Adrenal gland (tissue), 19 donors: ENCODE measurements at places on chromosomes 12 and 14. TPM values are rescaled to one million over a fixed set of nuclear protein-coding genes. Genes with fewer than 3 reads are reported as not detected.

DNA sequence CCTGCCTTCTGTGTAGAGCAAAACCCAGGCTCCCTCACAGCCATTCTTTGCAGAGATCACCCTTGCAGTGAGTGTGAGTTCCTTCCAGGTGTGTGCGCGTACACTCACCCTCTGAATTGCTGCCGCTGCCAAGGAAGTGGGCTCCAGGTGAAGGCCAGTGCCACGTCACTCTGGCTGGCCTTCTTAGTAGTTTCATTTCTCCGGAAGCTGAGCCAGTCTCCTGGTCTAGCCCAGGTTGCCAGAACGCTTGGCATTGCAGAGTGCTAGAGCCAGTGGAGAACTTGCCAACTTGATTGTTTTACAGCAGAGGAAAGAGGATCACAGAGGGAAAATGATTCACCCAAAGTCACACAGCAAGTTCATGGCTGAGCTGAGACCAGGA, 11.0 kb downstream of the CBLN3 start:
- no peak overlapping the region for H3K27ac ChIP-seq
- no peaks in the 10 kb centered on the region for H3K27me3 ChIP-seq
- peaks cover 17% of the 10 kb centered on the region for H3K4me1 ChIP-seq
- H3K4me3 ChIP-seq: no peak overlapping the region
- peaks cover 23% of the 10 kb centered on the region for H3K36me3 ChIP-seq

DNA sequence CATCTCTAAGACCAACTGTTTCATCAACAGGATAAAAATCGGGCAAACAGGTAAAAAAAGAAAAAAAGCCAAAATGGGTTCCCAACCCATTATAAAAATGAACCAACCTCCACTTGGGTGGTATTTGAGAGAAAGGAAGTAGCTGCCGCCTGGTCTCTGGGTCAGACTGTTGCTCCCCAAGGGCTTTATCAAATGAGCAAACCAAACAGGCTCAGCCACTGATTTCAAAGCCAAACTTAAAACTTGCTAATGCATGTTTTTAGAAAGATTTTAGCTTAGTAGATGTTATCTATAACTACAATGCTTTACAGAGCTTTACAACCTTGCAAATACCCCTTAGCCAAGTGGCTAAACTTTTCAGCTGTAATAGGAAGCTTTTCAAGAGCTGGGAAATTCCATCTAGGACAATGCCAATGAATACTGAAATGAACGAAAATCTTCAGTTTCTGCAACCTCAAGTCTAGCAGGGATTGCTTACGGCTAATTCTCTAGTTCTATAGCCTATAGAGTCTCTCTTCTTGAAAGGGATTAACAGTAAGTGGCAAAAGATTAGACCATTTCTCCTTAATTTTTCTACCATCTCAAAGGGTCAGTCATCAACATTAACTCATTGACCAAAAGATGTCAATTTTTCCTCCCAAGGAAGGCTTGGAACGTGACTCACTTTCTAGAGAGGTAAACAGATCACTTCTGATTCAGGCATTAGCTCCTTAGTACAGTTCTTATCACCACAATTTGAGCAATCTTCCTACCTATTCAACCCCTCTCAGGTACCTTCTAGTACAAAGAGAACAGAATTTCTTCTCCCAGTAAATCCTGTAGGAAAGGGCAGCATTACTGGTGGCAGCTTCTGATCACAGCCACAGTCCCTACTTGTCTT, 4.2 kb downstream of the PPM1H start:
- H3K36me3 ChIP-seq: no peaks in the 10 kb centered on the region
- DNase-seq: no peak
- no peak overlapping the region for H3K4me3 ChIP-seq
- H3K4me1 ChIP-seq: peaks cover 12% of the 10 kb centered on the region
- no peaks in the 10 kb centered on the region for H3K27me3 ChIP-seq

DNA sequence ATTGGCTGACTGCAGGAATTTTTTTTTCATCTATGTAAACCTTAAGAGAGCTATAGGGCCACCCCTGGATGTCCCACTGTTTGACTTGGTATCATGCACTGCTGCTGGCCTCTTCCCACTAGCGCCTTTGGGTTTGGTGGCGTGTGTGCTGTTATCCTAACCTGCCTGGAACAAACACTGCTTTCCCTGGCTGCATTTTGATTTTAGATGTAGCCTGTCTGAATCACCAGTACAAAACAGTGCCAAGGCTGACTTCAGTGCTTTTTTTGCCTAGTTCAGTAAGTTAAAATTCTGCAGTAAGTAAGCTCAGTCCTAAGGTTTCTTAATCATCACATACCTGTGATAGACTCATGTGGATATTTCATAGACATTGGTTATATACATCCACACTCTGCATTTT, 99.2 kb downstream of the EML1 start:
- no peak overlapping the region for H3K4me3 ChIP-seq
- no peaks in the 10 kb centered on the region for H3K4me1 ChIP-seq
- no peak overlapping the region for H3K27ac ChIP-seq
- no peaks in the 10 kb centered on the region for H3K36me3 ChIP-seq

GRCh38 chr12:19726122-19726521, 286.8 kb downstream of the AEBP2 start:
- H3K27ac ChIP-seq: no peak overlapping the region
- no peaks in the 10 kb centered on the region for H3K36me3 ChIP-seq
- H3K27me3 ChIP-seq: no peaks in the 10 kb centered on the region
- H3K4me1 ChIP-seq: no peaks in the 10 kb centered on the region
- no peak for DNase-seq
- H3K4me3 ChIP-seq: no peak overlapping the region

DNA sequence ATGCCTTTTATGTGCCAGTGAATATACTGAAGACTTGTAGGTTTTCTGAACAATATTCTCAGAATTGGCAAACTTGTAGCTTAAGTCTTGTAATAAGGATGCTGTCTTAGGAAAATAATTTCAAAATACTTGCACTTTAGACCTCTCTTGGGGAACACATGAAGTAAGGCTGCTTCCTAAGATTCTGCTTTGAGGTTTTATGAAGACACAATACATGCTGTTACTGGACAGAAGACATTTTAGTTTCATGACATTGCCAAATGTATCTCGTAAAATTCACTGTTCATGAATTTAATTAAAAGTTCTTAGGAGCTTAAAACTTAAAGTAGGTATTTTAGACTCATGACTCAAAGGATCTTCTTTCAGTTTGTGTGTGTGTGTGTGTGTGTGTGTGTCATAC, 80.7 kb downstream of the RAD51B start:
- no peak for DNase-seq
- no peak overlapping the region for H3K27ac ChIP-seq
- no peaks in the 10 kb centered on the region for H3K27me3 ChIP-seq
- H3K4me1 ChIP-seq: no peaks in the 10 kb centered on the region
- no peak overlapping the region for H3K4me3 ChIP-seq

- H3K27me3 ChIP-seq: no peaks in the 10 kb centered on the region
- H3K4me1 ChIP-seq: no peaks in the 10 kb centered on the region
- H3K4me3 ChIP-seq: no peak overlapping the region
- DNase-seq: no peak
- no peak overlapping the region for H3K27ac ChIP-seq
Observed at GRCh38 chr12:1503281-1503711, 91.1 kb downstream of the FBXL14 start.

GRCh38 chr12:119301379-119301778, 33.1 kb upstream of the CCDC60 start:
- H3K36me3 ChIP-seq: no peaks in the 10 kb centered on the region
- no peak overlapping the region for H3K4me3 ChIP-seq
- H3K4me1 ChIP-seq: no peaks in the 10 kb centered on the region
- no peak overlapping the region for H3K27ac ChIP-seq
- peaks cover 5% of the 10 kb centered on the region for H3K27me3 ChIP-seq
- no peak for DNase-seq

DNA sequence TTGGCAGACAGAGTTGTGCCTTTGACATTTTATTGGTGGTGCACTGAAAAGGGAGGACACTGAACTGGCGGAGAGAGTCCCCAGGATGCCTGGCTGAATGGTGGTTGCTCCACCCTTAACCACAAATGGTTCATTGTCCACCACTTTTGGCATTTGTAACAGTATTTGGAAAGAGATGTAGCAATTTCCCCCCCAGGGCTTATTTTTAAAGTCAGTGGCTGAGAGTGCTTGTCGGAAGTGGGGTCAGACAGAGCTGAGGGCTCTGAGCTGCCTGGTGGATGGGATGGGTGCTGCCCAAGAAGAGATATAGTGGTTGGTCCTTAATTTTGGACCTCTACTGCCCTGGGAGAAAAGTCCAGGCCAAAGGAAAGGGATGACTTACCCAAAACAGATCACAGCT, 31.5 kb upstream of the FGF6 start:
- no peaks in the 10 kb centered on the region for H3K36me3 ChIP-seq
- H3K27ac ChIP-seq: no peak overlapping the region
- H3K27me3 ChIP-seq: no peaks in the 10 kb centered on the region
- DNase-seq: no peak
- no peak overlapping the region for H3K4me3 ChIP-seq
- no peaks in the 10 kb centered on the region for H3K4me1 ChIP-seq

DNA sequence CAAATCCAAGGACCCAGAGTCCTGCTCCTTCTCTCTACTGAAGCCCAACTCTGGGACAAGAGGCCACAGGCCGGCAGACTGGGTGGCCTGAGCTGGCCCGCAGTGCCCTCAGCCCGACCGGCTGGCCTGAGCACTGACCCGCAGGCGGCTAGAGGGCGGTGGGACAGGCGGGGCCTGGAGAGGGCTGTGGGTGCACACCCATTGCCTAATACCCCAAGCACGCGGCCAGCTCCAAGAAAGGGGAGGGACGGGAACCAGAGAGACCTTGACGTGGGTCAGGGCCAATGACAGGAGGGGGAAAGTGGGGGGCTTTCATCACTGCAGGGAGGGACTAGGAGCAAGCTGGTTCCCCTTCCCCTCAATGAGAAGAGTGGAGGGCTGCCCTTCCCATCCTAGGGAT, 2.0 kb upstream of the WNT10B start:
- DNase-seq: peak; percentile 48
- H3K36me3 ChIP-seq: no peaks in the 10 kb centered on the region
- H3K27me3 ChIP-seq: peaks cover 49% of the 10 kb centered on the region
- peaks cover 18% of the 10 kb centered on the region for H3K4me1 ChIP-seq
- H3K4me3 ChIP-seq: no peak overlapping the region

DNA sequence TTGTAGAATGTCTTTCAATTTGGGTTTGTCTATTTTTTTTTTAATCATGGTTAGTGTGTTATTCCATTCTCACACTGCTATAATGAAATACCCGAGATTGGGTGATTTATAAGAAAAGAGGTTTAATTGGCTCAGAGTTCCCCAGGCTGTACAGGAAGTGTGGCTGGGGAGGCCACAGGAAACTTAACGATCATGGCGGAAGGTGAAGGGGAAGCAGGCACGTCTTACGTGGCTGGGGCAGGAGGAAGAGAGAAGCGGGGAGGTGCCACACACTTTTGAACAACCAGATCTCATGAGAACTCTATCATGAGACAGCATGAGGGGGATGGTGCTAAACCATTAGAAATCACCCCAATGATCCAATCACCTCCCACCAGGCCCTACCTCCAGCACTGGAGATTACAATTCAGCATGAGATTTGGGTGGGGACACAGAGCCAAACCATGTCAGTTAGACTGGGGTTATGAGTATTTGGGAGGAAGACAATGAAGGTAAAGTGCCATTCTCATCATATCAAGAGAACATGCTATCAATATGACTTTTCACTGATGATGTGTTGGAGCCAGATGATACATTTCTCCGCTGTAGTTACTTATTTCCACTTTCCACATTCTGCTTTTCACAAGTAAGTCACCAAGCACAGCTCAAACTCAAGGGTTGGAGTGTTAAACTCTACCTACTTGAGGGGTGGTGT, 45.8 kb downstream of the AP5M1 start:
- no peaks in the 10 kb centered on the region for H3K27me3 ChIP-seq
- no peak for DNase-seq
- no peaks in the 10 kb centered on the region for H3K4me1 ChIP-seq
- H3K27ac ChIP-seq: no peak overlapping the region
- H3K4me3 ChIP-seq: no peak overlapping the region

- H3K27me3 ChIP-seq: no peaks in the 10 kb centered on the region
- no peaks in the 10 kb centered on the region for H3K36me3 ChIP-seq
- DNase-seq: no peak
- H3K4me3 ChIP-seq: no peak overlapping the region
Observed at GRCh38 chr12:8678661-8679111, 16.1 kb upstream of the MFAP5 start.

DNA sequence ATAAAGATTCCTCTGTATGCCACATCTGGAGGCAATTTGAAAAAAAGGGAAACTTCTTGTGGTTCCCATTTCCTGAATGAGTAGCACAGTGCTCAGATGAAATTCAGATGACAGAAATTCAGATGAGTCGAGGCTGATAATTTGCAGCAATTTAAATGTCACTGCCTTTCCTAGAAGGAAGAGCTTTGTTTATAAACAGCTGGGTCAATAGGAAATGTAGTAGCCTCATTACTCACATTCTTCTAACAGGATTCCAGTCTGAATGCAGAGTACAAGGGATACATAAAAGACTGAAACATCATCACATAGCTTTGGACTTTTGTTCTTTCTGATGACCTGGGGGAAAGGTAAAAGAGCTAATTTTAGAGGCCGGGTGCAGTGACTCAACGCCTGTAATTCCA, 11.3 kb upstream of the DACT1 start:
- H3K27me3 ChIP-seq: no peaks in the 10 kb centered on the region
- no peaks in the 10 kb centered on the region for H3K4me1 ChIP-seq
- no peak for DNase-seq
- H3K27ac ChIP-seq: no peak overlapping the region

- no peaks in the 10 kb centered on the region for H3K36me3 ChIP-seq
- no peaks in the 10 kb centered on the region for H3K27me3 ChIP-seq
- H3K4me3 ChIP-seq: peak within 1 kb of the TSS; percentile 74
- peak; percentile 83 for DNase-seq
Observed at GRCh38 chr12:26124446-26125399, at the start of gene BHLHE41. Gene BHLHE41, minus strand, starts transcription at chr12:26125037. Its CDS starts 258 bp downstream, at chr12:26124779.

GRCh38 chr14:100888789-100889315, 14.7 kb downstream of the RTL1 start:
- no peak overlapping the region for H3K4me3 ChIP-seq
- H3K27ac ChIP-seq: no peak overlapping the region
- H3K36me3 ChIP-seq: no peaks in the 10 kb centered on the region
- DNase-seq: no peak
- H3K27me3 ChIP-seq: no peaks in the 10 kb centered on the region
- peaks cover 31% of the 10 kb centered on the region for H3K4me1 ChIP-seq

DNA sequence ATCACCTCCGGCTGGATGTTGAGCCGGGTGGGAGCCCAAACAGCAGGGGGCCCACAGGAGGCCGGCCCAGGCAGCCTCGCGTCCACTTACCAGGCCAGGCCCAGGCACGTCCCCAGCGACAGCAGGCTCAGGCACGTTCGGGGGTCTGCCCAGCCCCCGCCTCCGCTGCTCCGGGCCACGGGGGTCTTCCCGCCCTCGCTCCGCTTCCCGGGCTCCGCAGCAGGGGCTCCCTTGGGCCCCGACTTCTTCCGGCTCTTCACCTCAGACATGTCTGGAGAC, 216 bp downstream of the IKBIP start:
- peak overlapping the region; percentile 77 for H3K4me3 ChIP-seq
- H3K27me3 ChIP-seq: no peaks in the 10 kb centered on the region
- peak overlapping the region; percentile 78 for H3K27ac ChIP-seq
- no peaks in the 10 kb centered on the region for H3K36me3 ChIP-seq

GRCh38 chr12:20339060-20339459, 29.3 kb upstream of the PDE3A start:
- H3K4me1 ChIP-seq: no peaks in the 10 kb centered on the region
- no peak overlapping the region for H3K27ac ChIP-seq
- no peak for DNase-seq
- no peaks in the 10 kb centered on the region for H3K27me3 ChIP-seq

GRCh38 chr12:116969615-116970585, 59.1 kb downstream of the FBXW8 start:
- DNase-seq: peak; percentile 48
- H3K27ac ChIP-seq: no peak overlapping the region
- no peak overlapping the region for H3K4me3 ChIP-seq
- no peaks in the 10 kb centered on the region for H3K4me1 ChIP-seq

PIANP gene
- 0.96 TPM for total RNA-seq

DNAI7 gene
- 1.4 TPM for total RNA-seq

RHEBL1 gene
- not detected for total RNA-seq

SRRM4 gene
- total RNA-seq: 4.3 TPM

EEF1AKMT3 gene
- 14.5 TPM for total RNA-seq

GNB3 gene
- total RNA-seq: not detected

VASH1 gene
- 30.7 TPM for total RNA-seq

P3H3 gene
- total RNA-seq: 21.5 TPM
